ENCODE measurements at places on chromosomes 12 and 14.
A peak's percentile ranks its signal among the peaks of the same experiment; 100 is the strongest.

GRCh38 chr14:95155045-95155444 lies 2.3 kb downstream of the DICER1 start:
- no peak for DNase-seq

DNA sequence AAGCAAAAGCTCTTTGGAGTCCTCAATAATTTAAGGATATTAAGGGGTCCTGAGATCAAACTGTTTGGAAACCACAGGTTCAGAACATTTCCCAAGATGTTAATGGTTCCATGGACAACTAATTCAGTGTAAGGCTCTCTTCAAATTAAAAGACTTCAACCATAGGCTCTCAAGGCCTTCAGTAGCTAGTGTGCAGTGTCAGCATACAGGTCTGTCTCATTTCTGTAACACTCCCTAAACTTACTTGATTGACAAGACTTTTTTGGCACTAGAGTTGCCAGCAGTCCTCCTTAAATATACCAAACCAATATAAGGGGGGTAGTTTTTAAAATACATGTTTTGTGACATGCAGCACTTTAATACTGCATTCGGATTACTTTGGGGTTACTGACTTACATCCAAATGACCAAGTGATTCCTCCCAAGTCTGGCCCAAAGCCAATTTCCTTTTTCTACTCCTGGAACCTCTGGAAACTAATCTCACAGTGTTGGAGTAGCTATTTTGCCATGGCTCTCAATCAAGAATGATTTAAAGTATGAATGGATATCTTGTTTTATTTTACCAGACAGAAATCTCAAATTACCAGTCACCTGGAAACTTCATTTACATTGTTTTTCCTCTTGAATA lies 22.7 kb downstream of the CSRP2 start:
- no peak for DNase-seq

DNA sequence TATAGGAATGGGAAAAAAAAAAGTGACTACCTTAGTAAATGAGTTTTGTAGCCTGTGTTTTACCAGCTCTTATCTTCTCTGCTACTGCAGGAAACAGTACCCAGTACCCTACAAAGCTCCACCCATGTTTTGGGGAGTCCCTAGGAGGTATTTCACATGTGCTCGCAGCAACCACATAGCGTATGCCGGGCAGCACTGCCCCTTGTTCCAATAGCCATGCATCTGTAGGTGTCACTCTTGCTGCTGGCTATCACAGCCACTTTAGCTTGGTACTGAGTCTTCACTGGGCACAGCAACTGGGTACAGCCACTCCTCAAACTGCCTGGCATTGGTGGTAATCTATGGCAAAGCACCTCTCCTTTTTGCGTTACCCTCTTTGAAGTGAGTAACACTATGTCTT lies 2.0 kb upstream of the MDM1 start:
- no peak for DNase-seq

DNA sequence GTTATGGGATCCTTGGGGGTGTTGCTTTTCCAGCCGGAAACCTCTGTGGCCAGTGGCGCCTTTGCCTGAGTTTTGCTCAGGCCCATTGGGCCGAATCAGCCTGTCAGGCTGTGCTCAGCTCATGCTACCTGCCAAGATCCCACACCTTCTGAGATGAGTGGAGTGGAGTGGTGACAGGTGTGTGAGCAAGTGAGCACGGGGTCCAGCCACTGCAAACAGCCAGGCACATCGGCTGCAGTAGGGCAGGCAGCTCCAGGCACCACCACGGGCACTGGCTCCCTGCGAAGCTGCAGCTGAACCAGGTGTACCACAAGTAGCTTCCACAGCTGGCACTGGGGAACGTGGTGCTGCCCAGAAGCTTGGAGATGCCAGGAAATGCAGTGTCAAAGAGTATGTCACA lies 21.1 kb upstream of the WDR89 start:
- peak; percentile 14 for DNase-seq

DNA sequence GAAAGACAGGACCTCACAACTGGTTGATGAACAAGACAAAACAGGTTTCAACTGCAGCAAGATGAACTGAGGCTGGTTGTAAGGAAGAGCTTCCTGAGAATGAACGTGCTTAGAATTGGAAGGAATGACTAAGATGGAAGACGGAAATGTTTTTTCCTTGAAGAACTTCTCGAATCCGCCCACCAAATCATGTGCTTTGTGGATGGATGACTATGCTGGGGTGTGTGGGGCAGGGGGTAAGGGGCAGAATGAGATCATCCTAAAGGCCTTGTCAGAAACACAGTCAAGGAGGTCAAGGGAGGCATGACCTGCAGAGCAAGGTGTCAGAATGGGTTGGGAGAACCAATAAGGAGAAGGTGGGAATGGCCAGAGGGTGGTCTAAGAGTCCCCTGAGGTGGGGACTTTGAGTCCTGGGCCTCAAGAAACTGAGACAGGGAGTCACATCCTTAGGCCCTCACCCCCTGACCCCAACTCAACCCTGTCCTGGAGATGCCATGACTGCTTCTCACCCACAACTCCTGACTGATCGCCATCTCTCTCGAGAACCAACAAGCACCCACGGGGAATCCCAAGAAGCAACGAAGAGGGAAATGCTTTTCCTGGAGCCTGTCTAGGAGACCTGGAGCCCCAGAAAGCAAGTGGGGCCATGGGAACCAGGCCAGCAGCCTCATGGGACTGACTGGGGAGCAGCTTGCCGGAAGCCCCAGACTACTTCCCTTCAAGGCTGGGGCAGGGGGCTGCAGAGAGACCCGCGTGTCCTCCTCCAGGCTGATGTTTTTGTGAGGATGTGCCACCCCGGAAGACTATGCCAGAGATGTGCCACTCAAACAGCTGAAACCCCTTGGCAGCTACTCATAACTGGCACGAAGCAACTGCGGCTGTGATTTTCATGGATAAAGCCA lies 84.0 kb downstream of the ACTN1 start:
- no peak for DNase-seq

DNA sequence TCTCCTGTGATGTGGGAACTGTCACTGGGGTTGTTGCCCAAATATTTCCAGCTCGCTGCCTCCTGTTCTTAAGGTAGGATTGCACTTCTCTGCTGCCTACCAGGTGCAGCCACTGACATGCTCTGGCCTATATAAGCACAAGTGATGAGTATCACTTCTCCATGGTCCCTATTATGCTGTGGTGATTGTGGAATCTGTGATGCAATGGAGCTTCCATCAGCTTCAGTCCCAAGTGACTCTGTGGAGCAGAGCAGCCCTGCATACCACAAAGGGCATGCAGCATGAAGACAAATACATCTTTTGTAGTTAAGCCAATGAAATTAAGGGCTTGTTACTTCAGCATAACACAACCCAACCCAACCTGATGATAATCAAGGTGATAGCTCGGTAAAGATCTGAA lies 43.5 kb downstream of the CKAP4 start:
- no peak for DNase-seq

GRCh38 chr12:50059440-50060119 lies 2.2 kb downstream of the ASIC1 start:
- no peak for DNase-seq

DNA sequence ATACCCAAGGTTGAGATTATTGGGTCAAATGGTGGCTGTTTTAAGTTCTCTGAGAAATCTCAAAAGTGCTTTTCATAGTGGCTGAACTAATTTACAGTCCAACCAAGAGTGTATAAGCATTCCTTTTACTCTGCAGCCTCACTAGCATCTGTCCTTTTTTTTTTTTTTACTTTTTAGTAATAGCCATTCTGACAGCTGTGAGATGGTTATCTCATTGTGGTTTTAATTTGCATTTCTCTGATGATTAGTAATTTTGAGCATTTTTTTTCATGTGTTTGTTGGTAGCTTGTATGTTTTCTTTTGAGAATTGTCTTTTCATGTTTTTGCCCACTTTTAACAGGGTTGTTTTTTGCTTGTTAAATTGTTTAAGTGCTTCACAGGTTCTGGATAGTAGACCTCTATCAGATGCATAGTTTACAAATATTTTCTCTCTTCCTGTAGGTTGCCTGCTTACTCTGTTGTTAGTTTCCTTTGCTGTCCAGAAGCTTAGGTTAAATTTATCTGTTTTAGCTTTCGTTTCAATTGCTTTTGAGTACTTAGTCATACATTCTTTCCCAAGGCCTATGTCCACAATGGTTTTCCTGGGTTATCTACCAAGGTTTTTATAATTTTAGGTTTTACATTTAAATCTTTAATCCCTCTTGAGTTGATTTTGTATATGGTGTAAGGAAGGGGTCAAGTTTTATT lies 881.3 kb upstream of the SEL1L start:
- DNase-seq = no peak

DNA sequence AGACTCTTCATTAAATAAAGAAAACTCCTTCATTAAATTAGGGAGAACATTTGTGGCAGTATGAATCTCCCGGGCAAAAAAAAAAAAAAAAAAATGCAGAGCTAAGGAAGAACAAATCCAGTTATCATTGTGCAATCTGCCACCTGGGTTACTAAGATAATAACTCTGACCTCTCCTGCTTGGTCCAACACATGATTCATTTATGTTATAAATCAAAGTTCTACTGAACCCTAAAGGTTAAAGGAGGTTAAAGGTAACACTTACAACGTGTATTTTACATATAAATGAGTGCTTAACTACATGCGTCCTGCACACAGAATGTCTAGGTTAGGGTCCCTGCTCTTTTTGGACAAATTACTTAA lies 4.2 kb downstream of the TGFB3 start:
- DNase-seq = no peak
